ENCODE measurements at places on chromosomes 2 and 18.

- DNase-seq, result no peak
Measured at GRCh38 chr2:66430505-66431273, 4.2 kb upstream of the MEIS1 start.

DNA sequence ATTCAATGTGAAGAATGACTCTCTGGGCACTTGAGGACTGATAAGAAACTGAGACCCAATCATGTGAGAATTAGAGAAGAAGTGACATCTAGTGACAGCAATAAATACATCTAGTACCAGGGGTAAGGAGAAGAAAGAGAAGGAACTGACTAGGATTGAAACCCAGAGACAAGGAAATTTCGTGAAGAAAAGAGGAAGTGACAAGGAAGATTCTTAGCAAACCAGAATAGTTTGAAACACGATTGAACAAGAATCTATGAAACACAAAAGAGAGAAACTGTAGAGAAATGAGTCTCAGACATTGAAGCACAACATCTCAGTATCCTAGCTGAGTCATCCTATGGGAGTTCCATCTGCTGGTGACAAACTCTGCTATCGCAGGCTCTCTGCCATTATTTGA lies 571.9 kb upstream of the PKDCC start:
- no peak for DNase-seq

- DNase-seq, result no peak
Measured at GRCh38 chr2:237692601-237693290, 65.4 kb downstream of the LRRFIP1 start.

GRCh38 chr18:7953095-7953958 lies 386.2 kb downstream of the PTPRM start:
- no peak for DNase-seq

GRCh38 chr2:148814143-148814859 lies 60.7 kb upstream of the KIF5C start:
- no peak for DNase-seq

DNA sequence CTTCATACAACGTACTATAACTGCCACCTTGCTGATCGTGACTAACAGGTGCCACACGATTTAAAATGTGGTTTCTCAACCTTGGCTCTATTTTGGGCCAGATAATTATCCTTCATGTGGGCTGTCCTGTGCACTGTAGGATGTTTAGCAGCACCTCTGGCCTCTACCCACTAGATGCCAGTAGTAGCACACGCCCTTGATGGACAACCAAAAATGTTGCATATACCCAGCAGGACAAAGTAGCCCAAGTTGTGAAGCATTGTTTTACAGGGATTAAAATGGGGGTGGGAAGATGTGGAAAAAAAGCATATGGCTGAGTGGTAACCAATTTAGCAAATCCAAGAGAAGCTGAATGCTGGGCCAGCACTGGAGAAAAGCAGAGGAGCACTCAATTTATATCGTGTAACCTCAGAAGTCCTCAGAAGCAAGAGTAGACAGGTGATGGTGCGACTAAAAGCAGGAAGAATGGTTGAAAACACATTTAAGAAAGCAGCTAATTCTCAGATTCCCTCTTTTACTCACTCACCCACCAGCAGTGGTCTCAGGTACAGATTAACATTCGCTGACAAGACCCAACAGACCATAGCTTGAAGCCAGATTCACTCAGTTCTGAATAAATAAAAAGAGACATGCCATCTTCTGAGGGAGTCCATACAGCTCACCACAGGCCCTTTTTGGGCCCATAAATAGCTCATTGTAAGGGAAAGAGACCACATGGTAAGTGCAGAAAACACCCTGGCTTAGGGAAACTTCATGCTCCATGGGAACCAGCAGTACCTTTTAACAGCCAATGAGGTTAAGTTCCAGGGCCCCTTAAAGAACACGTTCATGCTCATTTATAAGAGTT lies 50.6 kb downstream of the RAPH1 start:
- DNase-seq, result peak; percentile 5

- DNase-seq, result no peak
Measured at GRCh38 chr2:20611077-20611843, 39.6 kb downstream of the HS1BP3 start.

- DNase-seq, result no peak
Measured at GRCh38 chr18:35692866-35693265, 111.3 kb downstream of the GALNT1 start.

DNA sequence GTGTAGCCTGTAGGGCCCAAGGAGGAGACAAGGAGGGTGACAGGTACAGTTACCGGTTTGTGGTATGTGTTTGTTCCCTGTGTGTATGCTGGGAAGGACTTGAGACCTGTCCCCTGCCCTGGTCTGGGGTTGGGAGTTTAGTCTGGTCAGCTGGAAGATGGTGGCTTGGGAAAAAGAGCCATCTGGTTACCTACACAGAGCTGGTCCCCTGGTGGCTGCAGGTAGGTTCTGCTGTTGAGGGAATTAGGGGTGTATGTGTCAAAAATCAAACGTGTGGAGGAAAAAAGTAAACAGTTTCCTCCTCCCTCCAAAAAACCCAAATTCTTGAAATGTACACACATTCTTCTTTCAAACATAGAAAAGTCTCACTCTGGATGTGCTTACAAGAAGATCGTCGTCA lies 24.3 kb downstream of the PTMA start:
- DNase-seq, result no peak

DNA sequence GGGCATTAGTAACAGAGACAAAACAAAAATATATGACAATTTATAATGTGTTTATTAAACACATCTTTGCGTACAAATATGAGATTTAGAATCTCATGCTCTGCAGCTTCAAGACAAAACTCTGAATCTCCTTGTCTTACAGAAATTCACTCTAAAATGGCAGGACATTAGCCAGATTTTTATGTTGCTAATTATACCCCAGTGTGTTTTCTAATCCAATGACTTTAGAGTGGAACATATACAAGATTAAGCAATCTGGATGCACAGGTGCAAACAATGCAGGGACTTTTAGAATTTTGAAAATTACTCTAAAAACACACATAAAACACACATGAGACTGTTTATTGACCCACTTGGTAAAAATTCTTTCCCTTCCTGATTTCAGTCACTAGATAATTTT lies 85.9 kb downstream of the CALCRL start:
- no peak for DNase-seq

- DNase-seq, result no peak
Measured at GRCh38 chr2:144401036-144401435, 118.9 kb downstream of the ZEB2 start.

DNA sequence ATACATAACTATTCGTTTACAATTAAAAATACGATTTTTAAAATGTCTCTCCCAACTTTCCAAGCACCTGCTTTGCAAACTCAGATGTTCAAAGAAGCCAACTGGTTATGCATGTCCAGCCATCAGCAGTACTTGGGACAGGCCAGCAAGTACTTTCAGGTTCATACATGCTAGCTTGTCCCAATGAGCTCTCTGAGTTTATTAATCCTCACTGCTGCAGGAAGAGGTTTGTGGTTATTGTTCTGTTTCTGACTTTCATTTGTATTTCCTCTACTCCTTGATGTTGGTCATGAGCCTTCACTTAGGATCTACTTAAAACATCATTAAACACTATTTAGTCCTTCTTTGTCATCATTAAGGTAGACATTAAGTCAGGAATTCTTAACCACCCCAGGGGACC lies 374.1 kb downstream of the LRATD1 start:
- no peak for DNase-seq

DNA sequence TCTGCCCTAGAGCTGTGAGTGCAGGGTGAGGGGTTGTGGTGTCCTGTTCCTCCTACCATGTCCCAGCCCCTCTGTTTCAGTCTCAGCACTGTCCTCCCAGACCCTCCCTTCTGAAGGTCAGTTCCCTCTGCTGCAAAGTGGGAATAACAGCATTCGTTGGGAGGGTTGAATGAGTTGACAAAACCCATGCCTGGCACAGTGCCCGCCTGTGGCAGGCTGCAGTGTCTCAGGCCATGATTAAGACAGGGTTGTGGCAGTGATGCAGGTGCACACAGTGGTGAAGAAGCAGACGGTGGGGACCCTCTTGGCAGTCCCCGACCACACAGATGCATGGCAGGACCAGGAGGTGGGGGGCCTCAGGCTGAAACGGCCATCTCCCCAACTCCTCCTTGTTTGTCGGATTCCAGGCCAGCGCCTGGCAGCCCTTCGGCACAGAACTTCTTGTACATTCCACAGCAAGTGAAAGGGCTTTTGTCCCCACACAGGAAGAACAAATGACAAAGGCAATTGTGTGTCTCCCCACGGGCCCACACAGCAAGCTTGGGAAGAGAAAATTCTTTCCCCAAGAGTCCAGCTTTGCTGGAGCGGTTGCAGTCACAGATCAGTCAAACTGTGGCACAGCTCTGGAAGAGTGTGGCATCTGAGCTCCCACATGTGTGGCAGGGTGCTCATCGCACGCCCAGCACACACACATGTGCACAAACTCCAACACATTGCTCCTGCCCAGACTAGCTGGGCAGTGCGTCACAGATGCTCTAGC lies 92.0 kb upstream of the MSH2 start:
- DNase-seq, result no peak

All from stimulated activated CD8-positive, alpha-beta memory T cell treated with anti-CD3 and anti-CD28 coated beads, Interleukin-15, amount 100 ng/mL, for 4 hours (primary cell).